ENCODE measurements at places on chromosomes 5 and 9.
A peak's percentile ranks its signal among the peaks of the same experiment; 100 is the strongest.

DNA sequence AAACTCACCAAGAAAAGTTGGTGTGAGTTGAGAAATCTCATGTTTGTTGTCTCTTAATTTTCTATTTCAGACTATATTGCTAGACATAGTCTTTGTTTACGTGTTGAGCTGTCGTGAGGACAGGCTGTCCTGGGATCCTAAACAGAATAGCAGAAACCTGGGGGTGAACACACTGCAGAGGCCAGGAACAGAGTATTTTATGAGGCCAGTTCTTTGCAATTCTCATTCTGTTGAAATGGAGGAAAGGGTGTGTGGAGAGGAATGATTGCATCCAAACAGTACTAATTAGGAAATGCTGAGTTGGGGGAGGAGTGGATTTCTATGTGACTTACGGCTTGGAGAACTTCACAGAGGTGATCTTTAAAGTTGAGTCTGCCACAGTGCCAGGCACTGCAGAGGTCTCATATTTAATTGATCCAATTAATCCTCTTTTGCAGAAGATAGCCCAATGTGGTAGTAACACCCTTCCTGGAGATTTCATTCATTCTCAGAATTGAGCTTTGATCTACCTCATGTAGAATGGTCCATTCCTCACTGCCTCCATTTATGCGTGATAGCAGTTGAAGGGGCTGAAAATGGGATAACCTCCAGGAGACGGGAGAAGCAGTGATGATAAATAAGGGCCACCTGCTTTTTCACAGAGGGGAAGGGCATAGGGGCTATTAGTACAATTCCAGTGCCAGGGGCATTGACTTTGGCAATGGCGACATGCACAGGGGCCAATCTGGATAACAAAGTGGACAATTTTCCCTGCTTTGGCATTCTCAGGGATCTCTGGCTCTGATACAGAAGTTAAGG lies 84.7 kb upstream of the TNFAIP8 start:
- DNase-seq = no peak

GRCh38 chr9:20865347-20865746 lies 166.1 kb downstream of the HACD4 start:
- DNase-seq = no peak

DNA sequence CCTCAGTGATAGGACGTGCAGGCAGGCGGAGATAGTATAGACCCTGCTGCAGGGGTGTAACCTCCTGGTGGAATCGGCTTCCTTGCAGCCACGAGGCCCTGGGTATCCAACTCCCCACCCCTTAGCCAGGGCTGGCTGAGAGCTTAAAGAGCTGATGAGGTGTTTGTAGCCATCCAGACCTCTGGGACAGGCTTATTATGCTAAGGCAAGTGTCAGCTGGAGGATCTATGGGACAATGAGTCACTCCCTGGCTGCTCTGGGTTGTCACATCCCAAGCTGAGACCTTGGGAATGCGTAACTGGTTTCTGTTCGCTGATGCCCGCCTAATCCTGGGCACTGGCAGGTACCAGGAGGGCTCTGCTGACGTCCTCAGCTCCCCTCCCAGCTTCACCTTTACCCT lies 38.9 kb downstream of the DAB2IP start:
- DNase-seq = no peak

- peak; percentile 57 for DNase-seq
These were observed 1.1 kb downstream of the HNRNPA0 start for GRCh38 chr5:137752905-137753690.

GRCh38 chr9:105069696-105070095 lies 141.7 kb upstream of the ABCA1 start:
- no peak for DNase-seq

- DNase-seq = no peak
These were observed 9.5 kb downstream of the CAVIN4 start for GRCh38 chr9:100587375-100587774.

DNA sequence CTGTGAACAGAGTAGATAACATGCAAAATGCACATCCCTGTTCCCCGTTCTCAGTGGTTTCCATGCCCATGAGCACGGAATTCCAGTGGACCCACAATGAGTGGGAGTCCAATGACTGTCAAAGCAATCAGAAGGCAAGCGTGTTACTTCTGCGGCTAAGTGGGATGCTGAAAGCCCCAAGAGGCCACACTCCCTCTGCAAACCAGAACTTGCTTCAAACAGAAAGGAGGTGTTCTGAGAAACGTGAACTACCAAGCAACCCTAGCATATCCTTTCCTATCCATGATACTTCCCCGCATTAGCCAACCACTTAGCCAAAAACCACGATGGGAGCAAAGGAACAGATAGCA lies 21.7 kb upstream of the MVB12B start:
- no peak for DNase-seq

GRCh38 chr5:155085282-155085989 lies 71.9 kb downstream of the KIF4B start:
- no peak for DNase-seq

DNA sequence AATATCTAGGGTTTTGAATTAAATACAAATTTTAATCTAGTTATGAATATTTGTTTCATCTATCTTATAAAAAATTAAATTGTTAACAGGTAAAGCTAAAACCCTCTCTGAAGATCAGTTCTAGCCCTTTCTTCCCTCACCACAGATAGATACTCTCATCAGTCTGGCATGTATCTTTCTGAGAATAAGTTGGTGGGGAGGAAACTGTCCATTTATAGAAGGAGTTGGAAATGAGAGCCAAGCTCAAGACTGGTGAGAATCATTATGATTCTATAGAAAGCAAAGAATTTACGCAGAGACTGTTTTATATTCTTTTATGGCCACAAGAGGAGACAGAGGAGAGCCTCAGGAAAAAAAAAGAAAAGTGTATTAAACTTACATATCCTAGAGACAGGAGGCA lies 59.0 kb downstream of the STARD4 start:
- DNase-seq = no peak

- DNase-seq = no peak
These were observed 18.5 kb downstream of the ARHGEF28 start for GRCh38 chr5:73644385-73644963.

DNA sequence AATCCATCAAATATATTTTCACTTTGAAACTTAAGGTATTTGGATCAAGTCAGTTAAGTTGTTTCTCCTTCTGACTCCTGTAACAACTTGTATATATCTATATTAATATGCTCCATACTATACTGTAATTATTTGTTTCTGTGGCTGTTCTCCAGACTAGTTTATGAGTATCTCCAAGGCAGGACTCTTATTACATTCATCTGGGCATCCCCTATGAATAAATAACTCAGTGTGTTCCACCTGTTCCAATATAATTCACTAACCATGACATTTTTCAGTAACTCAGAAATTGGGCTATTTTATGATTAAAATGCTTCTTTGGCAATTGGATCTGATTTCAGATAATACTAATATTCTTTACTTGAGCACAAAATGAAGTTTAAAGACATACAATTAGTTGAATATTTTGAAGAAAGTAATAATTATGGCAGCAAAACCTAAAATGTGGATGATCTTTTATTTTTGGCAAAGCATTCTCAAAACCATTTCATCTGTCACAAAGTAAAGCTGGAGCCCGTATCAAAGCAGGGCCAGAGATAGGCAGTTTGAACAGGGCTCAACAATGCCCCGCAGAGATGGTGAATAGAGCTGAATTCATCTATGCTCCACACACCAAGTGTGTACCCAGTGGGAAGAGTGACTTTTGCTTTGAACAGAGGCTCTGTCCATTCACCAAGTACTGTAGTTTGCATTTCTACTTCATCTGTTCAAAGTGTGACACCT lies 314.3 kb downstream of the PDE4D start:
- DNase-seq = no peak

- no peak for DNase-seq
These were observed 11.9 kb downstream of the UNC5A start for GRCh38 chr5:176822041-176822792.

GRCh38 chr5:66197764-66198405 lies 53.8 kb downstream of the SREK1 start:
- DNase-seq = no peak

- no peak for DNase-seq
These were observed 52.9 kb downstream of the PAM start for GRCh38 chr5:102807878-102808502.

- DNase-seq = no peak
These were observed 106.1 kb downstream of the UBAP2 start for GRCh38 chr9:33942471-33943083.

DNA sequence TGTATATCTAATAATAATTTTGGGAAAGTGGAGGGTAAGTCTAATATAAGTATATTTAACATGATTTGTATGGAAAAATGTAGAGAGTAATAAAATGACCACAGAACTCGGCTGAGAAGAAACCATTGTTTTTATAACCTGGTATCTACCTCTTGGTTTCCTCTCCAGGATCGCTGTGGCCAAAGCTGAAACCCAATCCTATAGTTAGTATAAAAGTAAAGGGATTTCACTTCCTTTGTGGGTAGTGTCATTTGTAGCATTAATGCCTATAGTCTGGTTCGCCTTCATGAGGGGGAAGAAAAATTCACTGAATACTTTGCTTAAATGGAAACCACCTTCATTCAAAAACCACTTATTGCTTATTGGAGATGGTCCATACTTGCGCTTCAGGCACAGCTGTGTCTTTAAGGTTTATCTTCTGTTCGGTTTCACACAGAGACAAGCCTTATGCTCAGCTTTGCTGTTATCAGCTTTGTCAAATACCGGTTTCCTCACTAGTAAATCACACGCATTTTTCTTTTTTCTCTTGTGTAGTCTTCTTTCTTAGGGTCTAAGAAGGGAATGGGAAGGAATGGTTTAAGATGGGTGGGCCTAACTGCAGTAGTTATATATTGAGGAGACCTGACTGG lies 12.1 kb downstream of the PIK3R1 start:
- no peak for DNase-seq

DNA sequence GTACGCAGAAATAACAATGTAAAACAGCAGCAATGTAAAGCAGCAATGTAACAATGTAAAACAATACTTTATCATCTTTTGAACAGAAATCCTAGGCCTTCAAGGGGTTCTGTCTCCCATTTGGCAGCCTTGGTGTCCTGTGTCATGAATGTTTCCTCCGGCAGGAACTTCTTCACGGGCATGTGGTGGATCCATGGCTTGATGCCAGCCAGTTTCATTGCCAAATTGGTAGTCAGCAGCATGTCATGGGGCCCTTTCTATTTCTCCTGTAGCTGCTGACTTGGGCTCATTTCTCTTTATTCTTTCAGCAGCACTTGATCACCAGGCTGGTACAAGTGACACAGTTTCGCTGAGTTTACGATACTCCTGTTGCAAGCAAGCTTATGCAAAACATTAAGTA lies 275.3 kb downstream of the HTR1A start:
- DNase-seq = no peak

GRCh38 chr5:124889486-124889825 lies 143.0 kb upstream of the ZNF608 start:
- DNase-seq = no peak

GRCh38 chr9:129174102-129174723 lies 3.8 kb downstream of the IER5L start:
- peak; percentile 88 for DNase-seq

- no peak for DNase-seq
These were observed 65.5 kb upstream of the LIFR start for GRCh38 chr5:38621840-38622437.

DNA sequence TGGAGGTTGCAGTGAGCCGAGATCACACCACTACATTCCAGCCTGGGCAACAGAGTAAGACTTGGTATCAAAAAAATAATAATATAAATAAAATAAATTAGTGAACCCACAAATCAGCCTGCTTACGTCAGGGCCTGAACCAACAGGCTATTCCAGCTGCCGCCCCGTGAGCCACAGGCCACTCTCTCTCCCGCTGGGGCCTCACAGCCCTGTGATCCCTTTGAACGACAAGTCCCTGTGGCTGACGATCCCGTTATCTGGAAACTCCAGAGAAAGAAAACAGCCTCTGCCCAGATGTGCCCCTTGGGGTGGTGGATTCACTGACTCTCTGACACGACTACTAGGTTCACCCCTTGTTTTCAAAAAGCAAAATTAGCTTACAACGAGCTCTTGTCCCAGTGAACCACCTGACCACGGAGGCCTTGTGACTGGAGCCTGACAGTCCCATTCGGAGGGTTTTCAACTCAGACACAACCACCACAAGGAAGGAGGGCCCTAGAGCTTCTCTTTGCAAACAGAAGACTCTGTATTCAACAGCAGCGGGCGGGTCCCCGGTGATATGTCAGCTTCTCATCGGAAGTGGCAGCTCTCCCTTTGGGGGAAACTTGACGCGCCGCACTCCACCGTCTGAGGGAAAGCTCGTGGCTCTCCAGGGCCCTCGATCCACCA lies 4.4 kb upstream of the DIPK1B start:
- no peak for DNase-seq

GRCh38 chr9:98099898-98100297 lies 19.1 kb downstream of the TRIM14 start:
- no peak for DNase-seq

DNA sequence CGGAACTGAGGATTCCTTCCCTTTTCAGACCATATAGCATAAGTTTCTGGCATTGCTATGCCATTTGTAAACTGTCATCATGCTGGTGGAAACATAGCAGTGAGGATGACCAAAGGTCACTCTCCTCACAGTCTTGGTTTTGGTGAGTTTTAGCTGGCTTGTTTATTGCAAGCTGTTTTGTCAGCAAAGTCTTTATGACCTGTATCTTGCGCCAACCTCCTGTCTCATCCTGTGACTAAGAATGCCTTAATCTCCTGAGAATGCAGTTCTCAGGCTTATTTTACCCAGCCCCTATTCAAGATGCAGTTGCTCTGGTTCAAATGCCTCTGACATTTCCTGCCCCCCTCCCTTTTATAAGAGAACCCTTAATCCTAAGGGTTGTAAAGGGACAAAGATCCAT lies 26.7 kb upstream of the GRIA1 start:
- DNase-seq = no peak

DNA sequence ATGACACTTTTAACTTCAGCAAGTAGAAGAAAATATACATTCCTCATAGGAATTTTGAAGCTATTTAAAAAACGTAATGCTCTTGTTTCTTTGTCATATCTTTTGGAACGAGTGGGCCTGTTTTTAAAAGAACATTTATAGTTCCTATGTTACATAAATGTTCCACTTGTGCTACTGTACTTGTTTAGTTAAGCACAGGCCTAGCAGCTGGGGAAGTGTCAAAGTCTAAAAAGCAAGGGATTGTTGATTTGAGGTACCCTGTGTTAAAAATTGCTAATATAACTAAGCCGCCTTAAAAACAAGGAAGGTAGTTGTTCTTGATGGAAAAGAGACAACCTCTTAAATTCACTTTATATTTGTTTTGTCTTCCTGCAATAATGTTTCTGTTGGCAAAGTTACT lies 27.2 kb upstream of the ELL2 start:
- DNase-seq = no peak

DNA sequence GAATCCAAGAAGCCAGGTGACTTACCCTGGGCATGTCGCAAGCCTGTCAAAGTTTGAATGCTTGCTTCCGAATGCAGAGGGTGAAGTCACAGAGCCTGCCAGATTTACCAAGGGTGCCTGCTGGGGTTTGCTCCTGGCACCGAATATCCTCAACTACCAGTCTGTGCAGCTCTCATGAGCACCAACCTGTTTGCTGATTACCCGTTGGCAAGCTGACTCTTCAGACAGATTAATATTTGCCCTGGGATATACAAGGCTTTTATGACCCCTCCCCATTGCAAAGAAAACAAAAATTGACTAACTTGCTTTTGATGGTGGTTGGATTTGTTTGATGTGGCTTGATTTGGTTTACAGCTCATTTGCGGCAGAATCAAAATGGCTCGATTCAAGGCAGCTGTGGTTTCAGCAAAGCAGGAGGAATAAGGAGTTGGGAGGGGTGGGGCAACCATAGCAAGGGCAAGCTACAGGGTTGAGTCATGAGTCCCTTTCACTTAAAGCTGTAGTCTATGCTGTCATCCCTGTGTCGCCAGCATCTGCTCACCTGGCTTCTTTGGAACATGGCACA lies 82.3 kb upstream of the AGXT2 start:
- peak; percentile 65 for DNase-seq

Measured in activated naive CD4-positive, alpha-beta T cell treated with anti-CD3 and anti-CD28 coated beads, Interleukin-2, amount 10 ng/mL, durations not matched to agents 7 days and 5 days (primary cell).